ENCODE measurements at places on chromosomes 5 and 9.
A peak's percentile ranks its signal among the peaks of the same experiment; 100 is the strongest.

DNA sequence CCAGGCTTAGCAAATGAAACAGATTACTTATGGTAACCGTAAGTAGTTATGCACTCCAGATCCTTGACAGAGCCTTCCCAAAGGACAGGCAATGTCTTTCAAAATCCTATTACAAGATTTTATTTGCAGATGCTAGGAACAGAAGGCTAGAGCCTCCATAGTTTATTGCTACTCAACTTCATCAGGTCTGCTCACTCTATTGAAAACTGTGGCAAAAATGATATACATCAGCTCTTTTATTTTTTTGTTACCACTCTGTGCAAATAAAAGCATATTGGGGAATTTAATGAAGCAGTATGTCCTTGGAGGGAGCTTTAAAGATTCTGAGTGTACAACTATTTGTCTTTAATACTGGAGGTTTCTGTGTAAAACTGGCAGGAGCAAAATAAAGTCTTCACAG is 46.5 kb downstream of the SLC44A1 start:
- DNase-seq, result peak; percentile 83

- DNase-seq, result no peak
These were observed 13.7 kb upstream of the CKMT2 start for GRCh38 chr5:81219389-81219788.

DNA sequence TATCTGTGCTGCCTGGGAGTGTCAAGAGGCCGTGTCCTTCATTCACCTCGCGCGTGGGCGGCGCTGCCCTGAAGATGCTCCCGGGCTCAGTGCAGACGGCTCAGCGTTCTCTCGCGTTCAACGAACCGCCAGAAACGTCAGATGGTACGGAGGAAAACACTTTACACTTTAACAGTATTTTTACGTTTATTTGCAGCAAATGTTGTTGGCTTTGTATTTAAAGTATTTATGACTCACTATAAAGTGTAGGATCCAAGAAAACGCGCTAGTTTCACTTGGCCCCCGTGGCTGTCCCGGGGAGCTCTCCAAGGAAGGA is 544 bp upstream of the ERCC6L2 start:
- no peak for DNase-seq

DNA sequence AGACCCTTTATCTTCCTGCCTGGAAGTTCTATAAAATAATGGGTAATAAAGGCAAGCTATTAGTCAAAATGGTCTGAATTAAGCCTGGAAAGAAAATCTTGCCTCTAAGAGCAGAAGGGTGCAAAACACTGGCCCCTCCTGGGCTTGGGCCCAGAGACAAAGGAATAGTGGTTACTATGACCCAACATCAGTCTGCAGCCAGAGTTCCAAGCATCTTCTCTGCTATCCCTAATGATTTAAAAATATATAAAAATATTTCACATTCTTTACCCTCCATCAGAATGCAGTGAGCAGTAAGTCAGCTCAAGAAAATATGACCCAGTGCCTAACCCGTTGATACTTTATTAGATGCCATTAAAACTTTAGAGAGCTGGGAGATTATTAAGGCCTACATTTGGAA is 14.7 kb downstream of the TNFAIP8 start:
- DNase-seq, result no peak

DNA sequence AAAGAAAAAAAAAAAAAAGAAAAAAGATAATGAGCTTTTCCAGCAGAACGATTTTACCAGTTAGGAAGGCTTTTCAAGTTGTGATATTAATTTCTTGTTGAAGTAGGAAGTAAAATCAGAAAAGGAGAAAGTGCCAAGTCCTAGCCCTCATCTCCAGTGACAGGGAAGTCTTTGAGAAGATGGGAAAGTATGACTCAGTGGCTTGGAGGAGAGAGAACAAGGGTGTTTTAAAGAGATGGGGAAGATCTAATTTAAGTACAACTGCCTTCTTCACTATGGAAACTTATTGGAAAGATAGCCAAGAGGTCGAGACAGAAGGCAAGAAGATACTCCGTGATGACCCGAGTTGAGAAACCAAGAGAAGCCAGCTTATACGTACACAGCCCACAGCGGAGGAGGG is 22.6 kb downstream of the FGF1 start:
- DNase-seq, result no peak

- no peak for DNase-seq
These were observed 271.2 kb downstream of the SMARCA2 start for GRCh38 chr9:2286333-2286705.

GRCh38 chr5:179319123-179319522 is 26.1 kb downstream of the ADAMTS2 start:
- no peak for DNase-seq

- no peak for DNase-seq
These were observed 167.6 kb downstream of the YIPF5 start for GRCh38 chr5:144002876-144003275.

DNA sequence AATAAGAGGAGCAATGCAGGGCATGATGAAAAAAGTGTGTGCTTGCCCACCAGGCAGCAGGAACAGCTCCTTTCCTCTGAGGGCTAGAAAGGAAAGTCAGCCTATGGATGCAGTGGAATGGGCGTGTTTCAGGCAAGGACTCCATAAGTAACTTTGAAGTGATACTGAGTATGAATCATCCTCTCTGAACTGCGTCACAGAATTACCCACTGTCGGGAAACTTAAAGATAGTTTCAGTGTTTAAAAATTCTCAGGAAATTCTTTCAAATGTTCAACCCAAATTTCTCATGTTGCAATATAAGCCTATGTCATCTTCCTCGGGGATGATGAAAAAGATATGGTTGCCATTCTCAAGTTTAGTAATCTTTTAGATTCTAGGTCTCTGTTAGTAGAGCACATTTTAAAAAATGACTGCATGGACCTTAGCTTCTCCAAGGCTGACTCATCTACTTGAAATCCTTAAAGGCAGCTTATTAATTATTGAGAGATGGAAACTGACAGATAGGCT is 27.7 kb downstream of the PTCD2 start:
- no peak for DNase-seq

- DNase-seq, result peak; percentile 17
These were observed 181.9 kb downstream of the ZNF462 start for GRCh38 chr9:107044872-107045271.

DNA sequence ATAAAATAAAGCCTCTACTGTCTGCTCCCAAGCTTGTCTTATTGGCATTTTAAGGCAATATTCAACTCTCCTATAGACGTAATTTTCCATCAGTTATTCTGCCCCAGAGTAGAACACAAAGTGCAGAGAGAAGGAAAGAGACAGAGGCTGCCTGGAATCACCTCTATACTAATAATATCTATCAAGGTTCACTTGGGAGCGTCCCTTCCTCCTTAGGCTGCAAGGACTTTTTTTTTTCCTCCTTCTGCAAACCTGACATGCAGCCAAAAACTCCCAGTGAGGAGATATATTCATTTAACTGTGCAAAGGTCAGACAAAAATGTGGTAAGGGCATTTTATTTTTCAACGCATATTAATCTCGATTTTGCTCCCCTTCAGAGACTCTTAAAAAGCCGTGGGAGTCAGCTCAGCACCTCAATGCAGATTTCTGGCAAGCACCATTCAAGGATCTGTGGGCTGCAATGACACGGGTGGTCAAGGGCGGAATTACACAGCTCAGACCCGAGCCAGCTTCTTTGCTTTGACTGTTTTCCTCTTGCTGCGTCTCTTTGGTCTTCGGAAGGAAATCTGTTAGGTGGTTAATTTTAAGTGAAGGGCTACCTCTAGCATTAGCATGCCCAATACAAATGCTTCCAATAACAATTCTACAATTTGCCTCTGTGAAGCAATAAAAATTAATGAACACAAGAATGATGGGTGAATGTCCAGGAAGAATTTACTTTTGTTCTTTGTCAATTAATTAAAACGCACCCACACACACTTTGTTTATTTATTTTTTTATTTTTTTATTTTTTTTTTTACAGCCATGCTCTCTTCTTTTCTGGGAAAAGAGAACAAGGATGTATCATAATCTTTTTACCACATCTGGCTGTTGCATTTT is 587.7 kb upstream of the GRAMD2B start:
- DNase-seq, result peak; percentile 52

GRCh38 chr9:122402403-122402871 is 31.6 kb downstream of the PTGS1 start:
- no peak for DNase-seq

DNA sequence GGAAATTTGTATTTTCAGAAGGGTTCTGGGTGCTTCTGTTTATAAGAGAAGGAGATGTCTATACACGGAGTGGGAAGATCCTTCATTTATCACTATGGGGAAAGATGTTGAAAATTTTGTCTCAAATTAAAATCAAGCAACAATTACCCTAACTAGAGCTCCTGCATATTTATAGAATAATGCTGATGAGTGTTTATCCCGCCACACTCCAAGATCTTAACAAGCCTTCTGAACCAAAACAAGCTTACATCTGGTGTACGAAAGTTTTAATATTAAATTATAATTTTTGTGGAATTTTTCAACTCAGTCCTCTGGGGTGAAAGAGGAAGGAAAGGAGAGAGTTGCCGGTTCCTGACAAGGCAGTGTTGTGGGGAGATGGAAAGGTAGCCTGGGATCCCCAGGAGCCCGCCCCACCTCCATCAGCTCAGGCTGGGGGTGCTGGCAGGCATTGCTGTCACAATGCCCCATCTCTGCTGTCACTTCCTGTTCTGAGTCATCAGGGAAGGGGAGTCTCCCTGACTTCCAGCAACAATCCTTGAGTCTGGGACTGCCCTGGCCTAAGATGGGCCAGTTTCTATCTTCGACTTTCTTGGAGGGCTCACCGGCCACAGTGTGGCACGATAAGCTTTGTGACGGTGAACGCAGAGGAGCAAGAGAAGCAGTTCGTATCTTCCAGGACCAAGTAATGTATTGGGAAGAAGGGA is 64.5 kb downstream of the ERAP1 start:
- no peak for DNase-seq

DNA sequence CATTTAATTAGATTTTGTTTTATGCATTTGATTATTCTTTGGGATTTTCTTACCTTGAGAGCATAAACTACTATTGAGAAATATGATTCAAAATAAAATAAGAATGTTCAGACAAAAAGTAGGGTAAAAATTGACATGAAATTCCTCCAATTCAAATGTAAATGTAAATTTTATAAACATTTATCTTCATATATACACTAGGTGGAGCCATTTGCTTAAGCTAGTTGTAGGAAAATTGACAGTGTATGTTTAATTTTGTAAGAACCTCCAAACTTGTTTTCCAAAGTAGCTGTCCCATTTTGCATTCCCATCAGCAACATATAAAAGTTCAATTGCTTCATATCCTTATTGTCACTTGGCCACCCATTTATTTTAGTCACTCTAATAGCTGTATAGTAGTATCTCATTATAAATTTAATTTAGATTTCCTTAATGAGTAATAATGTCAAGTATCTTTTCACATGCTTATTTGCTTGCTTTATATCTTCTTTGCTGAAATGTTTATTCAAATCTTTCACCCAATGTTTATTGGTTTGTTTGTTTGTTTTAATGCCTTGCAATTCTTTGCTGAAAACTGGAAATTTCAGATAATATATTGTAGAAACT is 37.6 kb upstream of the SLCO6A1 start:
- DNase-seq, result no peak

DNA sequence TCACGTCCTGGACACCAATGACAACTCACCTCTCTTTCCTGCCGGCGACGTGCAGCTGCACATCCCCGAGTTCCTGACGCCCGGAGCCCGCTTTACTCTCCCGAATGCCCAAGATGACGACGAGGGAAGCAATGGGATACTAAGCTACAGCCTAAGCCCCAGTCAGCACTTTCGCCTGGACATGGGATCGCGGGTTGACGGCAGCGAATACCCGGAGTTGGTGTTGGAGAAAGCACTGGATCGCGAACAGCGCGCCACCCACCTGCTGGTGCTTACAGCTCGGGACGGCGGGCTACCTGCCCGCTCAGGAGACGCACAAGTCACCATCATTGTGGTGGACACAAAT is 1.1 kb downstream of the PCDHAC1 start:
- DNase-seq, result peak; percentile 10

- DNase-seq, result peak; percentile 9
These were observed 57.3 kb upstream of the DMRT1 start for GRCh38 chr9:784202-784601.

GRCh38 chr5:115941051-115941675 is 21.1 kb upstream of the LVRN start:
- no peak for DNase-seq

DNA sequence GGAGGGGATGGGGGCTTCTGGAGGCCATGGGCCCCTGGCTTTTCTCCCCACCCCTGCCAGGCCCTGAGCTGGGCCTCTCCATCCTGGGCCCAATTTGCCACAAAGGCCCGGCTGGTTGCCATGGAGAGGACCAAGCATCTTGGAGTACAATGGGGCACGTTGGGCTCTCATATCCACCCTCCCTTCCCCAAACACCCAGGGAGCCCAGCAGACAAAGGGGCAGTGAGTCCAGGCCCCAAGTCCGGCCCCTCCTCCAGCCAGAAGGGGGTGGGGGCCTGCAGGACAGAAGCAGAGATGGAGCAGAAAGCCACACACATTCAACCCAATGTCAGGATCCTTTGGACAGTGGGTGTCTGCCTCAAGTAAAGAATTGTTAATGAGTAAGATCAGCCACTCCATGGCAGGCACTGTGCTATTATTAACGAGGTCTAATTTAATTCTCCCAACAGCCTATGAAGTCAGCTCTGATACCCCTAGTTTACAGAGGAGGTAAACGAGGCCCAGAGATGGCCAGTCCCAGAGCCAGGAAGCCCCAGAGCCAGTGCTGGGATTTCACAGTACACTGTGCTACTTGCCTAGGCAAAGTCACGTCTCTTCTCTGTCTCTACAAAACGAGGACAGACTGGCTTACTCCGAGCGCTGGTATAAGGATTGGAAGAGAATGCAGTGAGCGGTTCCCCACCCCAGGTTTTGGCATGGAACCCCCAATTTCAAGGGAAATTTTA is 2.3 kb downstream of the CRB2 start:
- DNase-seq, result no peak

DNA sequence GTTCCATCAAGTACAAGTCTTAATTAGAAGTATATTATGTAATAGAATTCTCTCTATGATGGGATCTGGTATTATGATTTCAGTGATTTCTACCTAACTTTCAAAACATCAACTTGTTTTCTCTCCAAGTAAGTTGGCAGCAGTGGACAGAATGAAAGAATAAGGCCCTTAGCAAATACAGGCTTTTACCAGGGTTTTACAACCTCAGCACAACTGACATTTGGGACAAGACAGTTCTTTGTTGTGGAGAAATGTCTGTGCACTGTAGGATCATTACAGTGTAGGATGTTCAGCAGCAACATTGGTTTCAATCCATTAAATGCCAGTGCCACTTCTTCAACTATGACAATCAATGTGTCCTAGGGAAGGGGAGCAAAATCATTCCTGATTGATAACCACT is 48.8 kb downstream of the MLANA start:
- DNase-seq, result no peak

DNA sequence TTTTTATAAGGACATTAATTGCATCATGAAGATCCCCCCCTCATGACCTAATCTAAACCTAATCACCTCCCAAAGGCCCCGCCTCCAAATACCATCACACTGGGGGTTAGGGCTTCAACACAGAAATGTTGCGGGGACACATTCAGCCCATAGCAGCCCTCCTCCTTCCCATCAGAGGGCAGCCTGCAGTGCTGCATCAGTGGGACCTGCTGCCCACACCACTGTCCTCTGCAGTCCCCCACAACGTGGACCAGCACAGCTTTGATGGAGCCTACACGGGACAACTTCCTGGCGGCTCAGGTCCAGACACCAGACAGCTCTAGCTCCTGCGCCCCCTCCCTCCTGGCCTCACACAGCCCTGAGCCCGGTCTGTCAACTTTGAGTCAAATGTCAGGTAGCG is 70.3 kb downstream of the APTX start:
- DNase-seq, result no peak

- no peak for DNase-seq
These were observed 55.3 kb upstream of the EXOC3 start for GRCh38 chr5:387491-388265.

GRCh38 chr9:135933114-135933513 is 25.8 kb upstream of the CAMSAP1 start:
- no peak for DNase-seq

GRCh38 chr9:133003071-133003461 is 24.6 kb downstream of the GFI1B start:
- DNase-seq, result no peak
